ENCODE measurements at places on chromosomes 2 and 18. TPM values are rescaled to one million over a fixed set of nuclear protein-coding genes. Genes with fewer than 3 reads are reported as not detected.

DNA sequence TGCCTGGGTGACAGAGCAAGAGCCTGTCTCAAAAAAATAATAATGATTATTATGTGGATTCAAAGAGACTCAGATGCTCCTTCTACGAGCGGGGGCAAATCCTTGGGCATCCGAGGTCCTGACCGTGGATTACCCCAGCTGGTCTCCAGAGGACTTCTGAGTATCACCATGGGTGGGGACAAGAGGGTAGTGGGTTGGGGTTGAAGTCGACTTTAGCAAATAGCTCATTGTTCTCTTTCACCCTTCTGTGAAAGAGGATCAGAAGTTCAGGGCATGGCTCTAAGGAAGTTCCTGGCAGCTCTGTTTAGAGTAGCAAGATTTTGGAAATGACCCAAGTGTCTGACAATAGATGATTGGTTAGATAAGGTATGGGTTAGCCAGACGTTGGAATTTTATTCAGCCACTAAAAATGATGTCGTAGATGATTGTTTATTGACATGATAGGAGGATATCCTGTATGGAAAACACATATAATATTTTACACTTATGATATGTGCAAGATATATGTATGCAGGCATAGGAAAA, 59.0 kb upstream of the SPRED2 start:
- DNase-seq: no peak
- no peaks in the 10 kb centered on the region for H3K27me3 ChIP-seq
- no peaks in the 10 kb centered on the region for H3K4me1 ChIP-seq
- no peak overlapping the region for H3K4me3 ChIP-seq
- no peaks in the 10 kb centered on the region for H3K36me3 ChIP-seq

Gene ZC3H15
- 47.5 TPM for total RNA-seq

Gene CHAC2
- total RNA-seq: 3.9 TPM

- H3K36me3 ChIP-seq: no peaks in the 10 kb centered on the region
- no peaks in the 10 kb centered on the region for H3K4me1 ChIP-seq
- no peaks in the 10 kb centered on the region for H3K27me3 ChIP-seq
Observed at GRCh38 chr2:128687565-128687964, 368.9 kb upstream of the HS6ST1 start.

Gene ZAP70
- 2.1 TPM for total RNA-seq

- DNase-seq: peak; percentile 76
- peak overlapping the region; percentile 81 for H3K27ac ChIP-seq
- no peaks in the 10 kb centered on the region for H3K36me3 ChIP-seq
- H3K4me1 ChIP-seq: peaks cover 15% of the 10 kb centered on the region
- peak overlapping the region; percentile 71 for H3K4me3 ChIP-seq
Observed at GRCh38 chr2:219254590-219255201, 978 bp upstream of the TUBA4A start.

Gene TGFBRAP1
- 21.1 TPM for total RNA-seq

Measured in adrenal gland (tissue), 19 donors.